ENCODE measurements at places on chromosomes 3 and 15.

DNA sequence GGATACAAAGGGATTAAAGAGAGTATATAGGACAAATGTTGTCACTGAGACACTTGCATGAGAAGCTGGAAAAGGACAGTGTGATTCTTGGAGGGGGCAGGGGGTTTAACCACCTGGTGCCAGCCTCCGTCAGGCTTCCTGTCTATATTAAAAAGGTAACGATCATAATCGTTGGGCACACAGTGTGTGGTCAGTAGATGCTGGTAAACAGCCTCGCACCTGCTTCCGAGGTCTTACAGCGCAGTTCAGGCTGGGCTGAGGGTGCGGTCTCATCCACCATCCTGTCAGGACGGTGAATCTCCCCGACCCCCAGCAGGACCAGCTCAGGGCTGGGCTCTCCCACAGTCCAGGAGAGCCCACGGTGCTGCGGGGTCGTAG is 47.7 kb upstream of the SMAD6 start:
- no peak overlapping the region for H3K4me3 ChIP-seq
- DNase-seq: no peak
- no peaks in the 10 kb centered on the region for H3K36me3 ChIP-seq
- no peak overlapping the region for H3K27ac ChIP-seq
- peaks cover 6% of the 10 kb centered on the region for H3K4me1 ChIP-seq
- peaks cover 6% of the 10 kb centered on the region for H3K27me3 ChIP-seq

DNA sequence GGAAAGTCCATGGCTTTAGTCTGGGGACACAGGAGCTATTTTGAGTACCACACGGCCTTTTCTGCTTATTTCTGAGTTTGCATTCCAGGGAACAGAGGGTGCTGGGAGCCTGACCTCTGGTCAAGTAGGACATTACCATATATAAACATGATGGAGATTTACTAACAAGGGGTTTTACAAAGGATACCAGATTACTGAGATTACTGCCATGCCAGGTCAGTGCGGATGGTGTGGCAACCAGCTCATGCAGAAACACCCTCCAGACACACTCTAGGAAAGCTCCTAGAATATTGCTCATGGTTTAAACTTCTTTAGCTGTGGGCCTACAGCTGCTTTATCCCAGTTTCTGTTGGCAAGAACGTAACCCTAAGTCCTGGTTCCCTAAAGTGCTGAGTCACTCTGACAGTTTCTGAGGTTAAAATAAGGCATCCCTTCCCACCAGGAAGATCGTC is 54.3 kb upstream of the AGTR1 start:
- H3K27me3 ChIP-seq: no peaks in the 10 kb centered on the region
- DNase-seq: no peak
- no peaks in the 10 kb centered on the region for H3K36me3 ChIP-seq
- H3K4me1 ChIP-seq: peaks cover 16% of the 10 kb centered on the region
- H3K4me3 ChIP-seq: no peak overlapping the region

DNA sequence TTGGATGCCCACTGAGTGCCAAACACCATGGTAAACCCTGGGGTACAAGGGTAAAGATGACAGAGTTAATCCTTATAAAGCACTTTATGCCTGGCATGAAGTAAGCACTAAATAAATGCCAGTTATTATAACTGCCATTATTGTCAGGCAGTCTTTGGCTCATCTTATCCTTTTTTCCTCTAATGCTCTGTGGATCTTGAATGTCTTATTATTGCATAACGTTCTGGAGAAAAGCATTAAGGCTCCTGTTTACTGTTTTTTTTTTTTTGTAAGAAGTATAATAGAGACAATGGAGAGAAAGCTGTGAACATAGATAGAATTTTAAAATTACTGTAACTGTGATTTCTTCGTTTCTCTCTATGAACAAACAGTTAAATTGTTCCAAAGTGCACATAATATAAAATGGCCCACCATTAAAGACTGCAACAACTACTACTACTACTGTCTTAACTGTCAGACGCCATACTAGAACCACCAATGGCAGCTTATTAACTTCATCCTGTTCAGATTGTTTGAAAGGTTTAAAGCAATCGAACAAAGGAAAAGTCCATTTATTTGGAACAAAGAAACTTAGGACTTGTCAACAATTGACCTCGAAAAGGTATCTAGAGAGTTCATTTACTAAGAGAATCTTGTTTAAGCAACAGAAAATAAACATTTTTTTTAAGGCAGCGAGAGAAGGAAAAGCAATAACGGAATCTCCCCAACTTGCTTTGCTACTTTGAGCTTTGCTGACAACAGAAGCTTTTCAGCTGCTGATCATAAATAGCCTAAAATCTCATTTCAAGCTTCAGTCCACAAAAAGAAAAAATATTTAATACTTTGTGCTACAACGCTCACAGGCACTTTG is 520.7 kb downstream of the ROBO1 start:
- H3K36me3 ChIP-seq: no peaks in the 10 kb centered on the region
- DNase-seq: no peak
- no peak overlapping the region for H3K4me3 ChIP-seq
- H3K27ac ChIP-seq: no peak overlapping the region
- H3K27me3 ChIP-seq: no peaks in the 10 kb centered on the region

- no peak overlapping the region for H3K27ac ChIP-seq
- H3K4me3 ChIP-seq: no peak overlapping the region
- no peak for DNase-seq
- no peaks in the 10 kb centered on the region for H3K36me3 ChIP-seq
- no peaks in the 10 kb centered on the region for H3K4me1 ChIP-seq
These were observed 270.9 kb downstream of the TLE3 start for GRCh38 chr15:69826819-69827175.

DNA sequence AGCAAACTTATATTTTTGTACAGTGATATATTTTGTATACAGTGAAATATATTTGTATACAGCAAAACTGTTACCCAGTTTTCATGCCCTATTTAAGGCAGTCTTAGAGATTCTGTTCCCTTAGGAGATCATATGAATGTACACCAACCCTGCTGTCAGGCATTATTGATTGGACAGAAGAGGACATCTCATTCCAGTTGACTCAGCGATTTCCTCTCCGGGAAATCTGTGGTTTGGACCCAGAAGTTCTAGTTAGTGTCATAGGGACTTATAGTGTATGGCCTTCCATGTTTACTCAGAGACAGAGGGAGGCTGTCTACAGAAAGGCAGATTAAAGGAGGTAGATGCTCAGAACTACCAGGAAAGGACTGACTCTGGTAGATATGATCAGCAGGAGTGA is 318.8 kb upstream of the KCNMB2 start:
- no peak overlapping the region for H3K4me3 ChIP-seq
- H3K4me1 ChIP-seq: no peaks in the 10 kb centered on the region
- no peaks in the 10 kb centered on the region for H3K27me3 ChIP-seq
- no peak for DNase-seq

GRCh38 chr15:44215594-44215993 is 20.5 kb upstream of the FRMD5 start:
- DNase-seq: no peak
- H3K27me3 ChIP-seq: no peaks in the 10 kb centered on the region
- H3K4me1 ChIP-seq: no peaks in the 10 kb centered on the region
- no peaks in the 10 kb centered on the region for H3K36me3 ChIP-seq
- no peak overlapping the region for H3K27ac ChIP-seq

GRCh38 chr3:56254835-56255234 is 213.4 kb downstream of the ERC2 start:
- H3K27me3 ChIP-seq: no peaks in the 10 kb centered on the region
- H3K27ac ChIP-seq: no peak overlapping the region
- no peak for DNase-seq
- no peak overlapping the region for H3K4me3 ChIP-seq
- H3K36me3 ChIP-seq: no peaks in the 10 kb centered on the region

- no peak overlapping the region for H3K27ac ChIP-seq
- H3K4me1 ChIP-seq: no peaks in the 10 kb centered on the region
- H3K36me3 ChIP-seq: no peaks in the 10 kb centered on the region
These were observed 391.0 kb downstream of the ZIC4 start for GRCh38 chr3:147015334-147015733.

Data from psoas muscle (tissue), 8 donors.